ENCODE measurements at places on chromosomes 1 and 21. TPM values are rescaled to one million over a fixed set of nuclear protein-coding genes. Genes with fewer than 3 reads are reported as not detected.
A peak's percentile ranks its signal among the peaks of the same experiment; 100 is the strongest.

GRCh38 chr1:161197560-161198193 lies 1.2 kb downstream of the ADAMTS4 start:
- no peak for DNase-seq
- H3K4me1 ChIP-seq = peaks cover 58% of the 10 kb centered on the region
- peaks cover under 1% of the 10 kb centered on the region for H3K36me3 ChIP-seq
- H3K27ac ChIP-seq = peak overlapping the region; percentile 86
- H3K4me3 ChIP-seq = peak overlapping the region; percentile 65
- H3K27me3 ChIP-seq = no peaks in the 10 kb centered on the region

DNA sequence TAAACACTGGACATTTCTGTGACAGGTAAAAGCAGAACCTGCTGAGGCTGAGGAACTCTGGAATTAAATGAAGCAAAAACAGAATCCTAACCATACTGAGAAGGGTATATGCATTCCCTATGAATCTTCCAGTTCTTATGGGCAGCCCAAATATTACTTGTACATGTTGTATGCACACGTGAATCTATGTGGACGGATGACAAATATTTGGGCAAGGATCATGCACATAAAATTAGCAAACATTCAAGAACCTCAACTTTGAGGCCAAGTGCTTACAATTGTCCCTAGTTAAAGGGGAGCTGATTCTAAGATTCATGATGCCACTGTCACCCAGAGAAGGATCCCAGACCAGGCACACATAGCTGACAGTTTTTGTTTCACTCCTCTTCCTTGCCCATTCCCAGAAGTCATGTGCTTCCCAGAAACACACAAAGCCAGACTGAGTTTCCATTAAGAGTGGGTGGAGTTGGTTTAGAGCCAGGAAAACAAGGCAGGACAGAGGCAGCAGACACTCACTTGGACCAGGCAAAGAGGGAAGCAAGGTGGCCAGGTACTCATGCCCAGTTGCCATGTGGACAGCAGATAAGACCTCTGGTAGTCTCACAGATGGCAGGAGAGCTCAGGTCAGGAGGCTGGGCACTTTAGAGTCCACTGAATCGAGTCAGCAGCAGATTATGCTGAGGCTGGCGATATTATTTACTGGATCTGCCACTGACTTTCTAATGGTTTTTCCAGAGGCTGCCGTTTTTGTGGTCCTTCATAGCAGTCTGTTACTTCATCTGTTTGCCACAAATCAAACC lies 25.6 kb downstream of the AK2 start:
- peaks cover 28% of the 10 kb centered on the region for H3K4me1 ChIP-seq
- peak overlapping the region; percentile 74 for H3K27ac ChIP-seq
- peaks cover 28% of the 10 kb centered on the region for H3K36me3 ChIP-seq
- DNase-seq = no peak
- H3K4me3 ChIP-seq = no peak overlapping the region

GRCh38 chr1:58943776-58944175 lies 159.9 kb upstream of the JUN start:
- DNase-seq = no peak
- H3K4me3 ChIP-seq = no peak overlapping the region
- H3K27ac ChIP-seq = no peak overlapping the region
- H3K4me1 ChIP-seq = no peaks in the 10 kb centered on the region
- H3K27me3 ChIP-seq = no peaks in the 10 kb centered on the region
- no peaks in the 10 kb centered on the region for H3K36me3 ChIP-seq

DNA sequence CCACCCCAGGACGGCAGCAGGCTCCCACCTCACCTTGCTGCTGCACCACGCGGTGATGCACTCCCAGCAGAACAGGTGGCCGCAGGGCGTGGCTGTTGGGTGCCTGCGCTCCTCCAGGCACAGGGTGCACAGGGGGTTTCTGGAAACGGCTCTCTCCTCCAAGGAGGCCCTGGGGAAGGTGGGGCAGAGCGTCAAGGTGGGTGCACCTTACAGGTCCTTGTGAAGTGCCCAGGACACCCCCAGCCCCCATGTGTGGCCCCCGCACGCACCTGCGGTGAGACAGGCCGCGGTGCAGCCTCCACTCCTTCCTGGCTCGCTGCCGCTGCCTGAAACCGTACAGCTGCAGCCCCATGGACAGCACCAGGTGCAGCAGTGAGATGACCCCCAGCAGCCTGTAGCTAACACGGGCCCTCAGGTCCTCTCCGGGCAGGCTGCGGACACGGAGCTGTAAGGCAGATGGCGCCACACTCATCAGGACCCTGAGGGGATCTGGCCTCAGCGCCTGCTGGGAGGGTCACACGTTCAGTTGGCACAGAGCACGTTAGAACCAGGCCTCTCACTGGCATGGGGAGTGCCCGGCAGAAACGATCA lies 5.8 kb downstream of the PEX10 start:
- peaks cover 30% of the 10 kb centered on the region for H3K36me3 ChIP-seq
- H3K4me3 ChIP-seq = no peak overlapping the region
- H3K27me3 ChIP-seq = no peaks in the 10 kb centered on the region
- no peak for DNase-seq

GRCh38 chr1:37423810-37424209 lies 50.6 kb upstream of the ZC3H12A start:
- peaks cover 11% of the 10 kb centered on the region for H3K27me3 ChIP-seq
- no peak overlapping the region for H3K27ac ChIP-seq
- H3K4me1 ChIP-seq = no peaks in the 10 kb centered on the region
- H3K4me3 ChIP-seq = no peak overlapping the region
- DNase-seq = no peak

Gene LRRC3
- total RNA-seq = 4.2 TPM

Gene UHMK1
- total RNA-seq = 29.3 TPM

Gene GJB3
- not detected for total RNA-seq

Gene CELSR2
- 10.5 TPM for total RNA-seq

Gene ELAPOR1
- 0.31 TPM for total RNA-seq

Gene RHEX
- not detected for total RNA-seq

Measured in osteocyte (in vitro differentiated cells).